Activated naive CD4-positive, alpha-beta T cell treated with Interleukin-2 at 50 U/mL for 16 hours (primary cell): ENCODE measurements at places on chromosomes 5 and 9.

DNA sequence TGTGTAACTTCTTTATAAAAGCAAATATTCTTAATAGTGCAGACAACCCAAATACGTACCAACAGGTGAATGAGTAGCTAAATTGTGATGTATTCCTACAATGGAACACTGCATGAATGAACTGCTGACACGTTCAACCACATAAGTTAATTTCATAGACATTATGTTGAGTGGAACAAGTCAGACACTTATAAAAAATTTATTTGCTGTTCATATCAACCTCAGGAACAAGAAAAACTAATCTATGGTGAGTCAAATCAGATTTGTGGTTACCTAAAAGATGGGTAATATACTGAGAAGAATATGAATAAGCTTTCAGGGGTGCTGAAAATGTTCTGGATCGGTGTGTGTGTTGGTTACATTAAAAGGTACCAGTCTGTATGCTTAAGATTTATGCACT is 35.7 kb downstream of the INVS start:
- no peak for DNase-seq

DNA sequence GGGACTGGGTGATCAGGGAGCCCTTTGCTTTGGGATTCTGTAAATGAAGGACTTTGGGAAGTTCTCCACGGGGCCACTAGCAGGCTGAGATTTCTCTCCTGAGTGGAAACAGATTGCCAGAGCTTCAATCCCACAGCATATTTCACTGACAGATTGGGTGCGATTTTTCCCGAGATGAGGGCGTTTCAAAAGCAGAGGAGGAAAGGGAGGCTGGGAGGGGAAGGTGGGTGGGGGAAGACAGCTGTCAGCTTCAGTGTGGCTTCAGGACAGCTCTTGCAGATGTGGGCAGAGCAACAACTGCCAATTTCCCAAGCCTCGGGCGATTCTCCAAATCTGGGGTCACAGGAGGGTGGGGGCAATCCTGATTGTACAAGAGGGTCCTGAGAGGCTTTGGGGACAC is 258.5 kb upstream of the ADRA1B start:
- no peak for DNase-seq

- no peak for DNase-seq
Observed at GRCh38 chr9:78839252-78839651, 542.3 kb downstream of the PSAT1 start.

- no peak for DNase-seq
Observed at GRCh38 chr9:4927701-4928100, 57.4 kb upstream of the JAK2 start.

DNA sequence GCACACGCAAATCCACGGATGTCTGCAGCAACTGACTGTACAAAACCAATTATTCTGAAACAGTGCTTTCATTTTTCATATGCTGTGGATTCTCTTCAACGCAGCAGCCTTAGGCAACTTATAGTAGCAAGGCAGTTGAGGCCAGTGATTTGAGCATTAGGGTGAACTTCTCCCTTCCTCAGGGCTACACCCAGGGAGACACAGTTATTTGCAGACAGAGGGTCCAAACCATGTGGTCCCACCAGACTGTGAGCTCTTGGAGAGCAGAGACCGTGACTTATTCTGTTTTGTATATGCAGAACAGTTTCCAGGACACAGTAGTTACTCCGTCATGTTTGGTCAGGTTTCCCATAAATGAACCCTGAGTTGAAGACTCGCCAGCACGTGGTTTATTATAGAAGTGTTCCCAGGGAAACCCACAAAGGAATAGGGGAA is 19.0 kb upstream of the WHRN start:
- no peak for DNase-seq

GRCh38 chr5:35089334-35090314 is 41.9 kb upstream of the AGXT2 start:
- DNase-seq = peak; percentile 49

GRCh38 chr5:132296412-132297016 is 2.3 kb downstream of the SLC22A4 start:
- DNase-seq = no peak

DNA sequence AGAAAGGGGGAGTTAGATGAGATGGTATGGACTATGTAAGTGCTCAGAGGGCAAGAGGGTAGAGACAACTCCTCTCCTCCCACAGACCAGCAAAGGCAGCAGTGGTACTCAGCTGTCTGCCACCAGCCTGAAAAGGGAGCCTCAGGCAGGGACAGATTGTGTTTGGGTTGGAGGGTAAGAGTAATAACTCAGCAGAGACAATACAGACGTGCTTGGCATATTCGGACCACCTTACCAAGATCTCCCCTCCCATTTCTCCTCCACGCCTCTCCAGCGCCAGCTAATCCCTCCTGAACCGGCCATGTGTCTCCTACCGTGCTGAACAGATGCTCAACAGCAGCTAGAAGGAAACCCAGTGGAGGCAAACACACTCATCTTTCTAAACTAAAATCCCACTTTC is 180.8 kb downstream of the ASTN2 start:
- DNase-seq = no peak

DNA sequence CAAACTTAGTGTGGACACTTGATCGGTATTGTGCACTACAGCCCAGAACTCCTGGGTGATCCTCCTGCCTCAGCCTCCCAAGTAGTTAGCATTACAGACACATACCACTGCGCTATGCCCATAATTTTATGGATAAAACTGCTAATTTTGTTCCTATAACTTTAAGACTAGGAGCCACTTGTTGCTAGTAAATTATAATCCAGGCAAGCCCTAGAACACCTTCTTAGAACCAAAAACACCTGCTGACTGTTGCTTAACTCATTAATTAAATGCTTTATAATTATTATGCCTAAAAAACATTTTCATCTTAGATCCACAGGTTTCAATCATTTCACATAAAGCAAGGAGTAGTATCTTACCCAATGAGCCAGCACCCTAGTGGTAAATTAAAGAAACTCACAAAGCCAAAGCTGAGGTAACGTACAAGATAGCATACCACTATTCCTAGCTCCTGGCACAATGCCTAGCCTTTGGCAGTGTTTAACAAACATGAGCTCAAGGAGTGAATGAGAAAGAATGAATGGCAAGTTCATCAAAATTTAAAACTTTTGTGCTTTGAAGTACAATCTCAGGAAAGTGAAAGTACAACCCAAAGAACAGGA is 5.4 kb downstream of the MRPS27 start:
- no peak for DNase-seq

DNA sequence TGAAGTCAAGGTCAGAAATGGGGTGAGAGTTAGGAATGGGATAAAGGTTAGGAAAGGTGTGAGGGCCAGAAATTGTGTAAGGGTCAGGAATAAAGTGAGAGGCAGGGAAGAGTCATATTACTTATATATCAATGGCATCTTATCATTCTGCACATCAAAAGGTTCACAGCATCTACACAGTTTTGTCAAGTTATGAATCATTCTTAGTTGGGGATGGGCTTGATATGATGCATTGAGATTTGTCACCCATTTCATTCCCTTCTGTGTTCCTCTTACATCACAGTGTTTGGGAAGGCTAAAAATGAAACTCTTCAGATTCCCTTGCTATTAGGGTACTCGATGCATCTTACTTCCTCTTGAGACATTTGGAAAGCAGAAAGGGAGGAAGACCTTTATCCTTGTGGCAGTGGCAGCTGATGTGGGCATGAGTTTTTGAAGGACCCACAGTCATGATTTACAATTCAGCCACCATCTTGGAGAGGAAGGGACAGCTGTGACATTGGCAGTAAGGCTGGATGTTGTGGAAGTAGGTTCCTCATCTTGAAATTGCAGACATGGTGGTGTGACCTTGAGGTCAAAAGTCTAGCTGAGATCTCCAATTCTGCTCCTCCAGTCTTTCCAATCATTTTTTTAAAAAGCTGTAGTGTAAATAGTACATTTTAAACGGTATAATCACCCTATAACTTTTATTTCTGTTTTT is 24.2 kb upstream of the NPR3 start:
- DNase-seq = no peak

- no peak for DNase-seq
Observed at GRCh38 chr5:2983583-2984300, 232.3 kb upstream of the IRX2 start.
